ENCODE measurements at places on chromosomes 4 and X. TPM values are rescaled to one million over a fixed set of nuclear protein-coding genes. Genes with fewer than 3 reads are reported as not detected.

- DNase-seq, result peak; percentile 69
These were observed 1.2 kb upstream of the MORF4L2 start for GRCh38 chrX:103687696-103688201.

- DNase-seq, result no peak
These were observed 9.4 kb upstream of the CCNQ start for GRCh38 chrX:153608376-153608775.

GRCh38 chr4:112673686-112674085, 36.7 kb downstream of the LARP7 start:
- DNase-seq, result no peak

DNA sequence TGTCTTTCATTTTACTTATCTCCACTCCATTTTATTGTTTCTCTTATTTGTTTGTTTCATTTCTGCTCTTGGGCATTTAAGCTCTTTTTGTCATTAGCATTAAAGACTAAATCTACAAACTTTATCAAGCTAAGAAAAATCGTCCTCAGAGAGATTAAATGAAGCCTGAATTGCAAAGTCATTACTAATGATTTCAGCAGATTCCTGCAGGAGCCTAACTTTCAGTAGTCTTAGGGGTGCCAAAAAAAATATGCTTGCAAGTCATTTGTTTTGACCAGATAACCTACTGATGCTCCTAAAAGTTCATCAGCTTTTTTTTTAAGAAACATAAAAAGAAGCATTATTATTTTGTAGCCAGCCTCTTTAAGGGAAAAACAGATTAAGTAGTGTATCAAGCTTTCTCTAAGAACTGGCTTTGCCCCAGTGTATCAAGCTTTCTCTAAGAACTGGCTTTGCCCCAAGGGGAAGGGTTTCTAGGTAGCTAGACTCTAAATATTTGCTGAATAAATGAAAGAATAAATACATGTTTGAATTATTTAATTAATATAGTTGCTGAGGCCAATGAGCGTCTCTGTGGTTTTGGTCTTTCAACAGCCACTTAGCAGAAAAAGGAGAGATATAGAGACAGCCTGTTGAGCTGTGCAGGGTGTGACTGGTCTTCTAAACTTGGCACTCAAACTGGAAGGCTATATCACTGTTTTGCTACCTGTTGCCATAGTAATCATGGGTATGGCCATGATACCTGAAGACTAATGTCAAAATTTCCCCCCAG, 174.2 kb downstream of the BTC start:
- no peak for DNase-seq

- DNase-seq, result no peak
These were observed 200.0 kb downstream of the TBCK start for GRCh38 chr4:106116025-106116424.

DNA sequence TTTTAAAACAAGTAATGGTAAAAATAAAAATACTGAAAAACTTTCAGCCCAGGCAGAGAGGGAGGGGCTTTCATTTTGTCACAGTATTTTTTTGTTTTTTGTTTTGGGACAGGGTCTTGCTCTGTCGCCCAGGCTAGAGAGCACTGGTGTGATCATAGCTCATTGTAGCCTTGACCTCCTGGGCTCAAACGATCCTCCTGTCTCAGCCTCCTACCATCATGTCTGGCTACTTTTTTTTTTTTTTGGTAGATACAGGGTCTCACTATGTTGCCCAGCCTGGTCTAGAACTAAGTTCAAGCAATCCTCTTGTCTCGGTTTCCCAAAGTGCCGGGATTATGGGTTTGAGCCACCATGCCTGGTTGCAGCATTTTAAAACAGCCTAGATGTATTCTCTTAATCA, 40.8 kb upstream of the FAT1 start:
- no peak for DNase-seq

DNA sequence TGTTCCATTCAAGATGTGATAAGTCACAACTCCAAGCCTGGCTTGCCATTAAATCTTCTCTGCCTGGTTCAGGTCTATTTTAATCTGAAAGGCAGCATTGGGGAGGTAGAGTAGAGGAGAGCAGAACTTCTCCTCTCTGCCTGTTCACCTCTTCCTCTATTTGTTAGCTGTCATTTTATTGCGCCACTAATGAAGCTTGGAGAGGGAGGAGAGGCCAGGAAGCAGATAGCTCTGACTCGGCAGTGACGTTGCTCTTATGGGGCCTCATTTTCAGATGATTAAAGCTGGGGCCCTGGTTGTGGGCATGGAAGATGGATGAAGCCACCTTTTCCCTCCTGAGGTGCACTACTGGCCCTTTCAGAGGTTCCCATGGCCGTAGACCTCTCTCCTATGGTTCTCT, 207.3 kb downstream of the MID1IP1 start:
- no peak for DNase-seq

- no peak for DNase-seq
These were observed 696.2 kb downstream of the TRAM1L1 start for GRCh38 chr4:116389139-116389538.

GRCh38 chrX:66633541-66633940, 5.3 kb downstream of the EDA2R start:
- peak; percentile 6 for DNase-seq

DNA sequence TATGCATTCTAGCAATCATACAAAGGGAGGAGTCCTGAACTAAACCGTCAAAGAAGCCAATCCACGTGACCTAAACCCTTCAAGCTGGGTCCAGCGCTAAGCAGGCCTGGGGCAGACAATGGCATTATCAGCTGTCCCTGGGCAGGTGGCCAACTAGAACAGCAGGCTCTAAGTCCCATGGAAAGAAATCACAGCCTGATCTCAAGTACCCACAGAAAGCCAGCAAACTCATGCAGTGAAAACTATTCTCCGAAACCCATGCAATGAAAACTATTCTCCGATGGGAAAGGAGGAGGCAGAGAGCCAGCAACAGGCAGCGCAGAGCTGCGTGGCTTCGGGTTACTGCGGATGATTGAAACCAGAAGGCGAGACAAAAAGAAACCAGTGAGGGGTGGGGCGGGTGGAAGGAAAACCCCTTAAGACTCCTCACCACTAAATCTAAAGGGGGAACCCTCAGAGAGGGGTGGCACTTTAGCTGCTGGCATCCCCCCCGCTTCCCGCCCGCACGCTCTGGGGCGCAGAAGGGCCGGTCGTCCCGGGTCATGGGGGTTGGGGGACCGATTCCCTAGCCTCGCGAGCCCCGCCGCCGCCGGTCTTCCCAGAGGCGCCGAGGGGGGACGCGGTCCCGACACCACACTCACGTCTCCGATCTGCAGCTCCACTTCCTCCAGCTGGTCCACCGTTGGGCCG, 567 bp downstream of the C4orf46 start:
- DNase-seq, result peak; percentile 68

GRCh38 chr4:162847945-162848549, 318.6 kb downstream of the NAF1 start:
- no peak for DNase-seq

GRCh38 chrX:96692454-96692853, 7.8 kb downstream of the DIAPH2 start:
- no peak for DNase-seq

- no peak for DNase-seq
These were observed 37.0 kb downstream of the SH2D1A start for GRCh38 chrX:124383354-124383753.

DNA sequence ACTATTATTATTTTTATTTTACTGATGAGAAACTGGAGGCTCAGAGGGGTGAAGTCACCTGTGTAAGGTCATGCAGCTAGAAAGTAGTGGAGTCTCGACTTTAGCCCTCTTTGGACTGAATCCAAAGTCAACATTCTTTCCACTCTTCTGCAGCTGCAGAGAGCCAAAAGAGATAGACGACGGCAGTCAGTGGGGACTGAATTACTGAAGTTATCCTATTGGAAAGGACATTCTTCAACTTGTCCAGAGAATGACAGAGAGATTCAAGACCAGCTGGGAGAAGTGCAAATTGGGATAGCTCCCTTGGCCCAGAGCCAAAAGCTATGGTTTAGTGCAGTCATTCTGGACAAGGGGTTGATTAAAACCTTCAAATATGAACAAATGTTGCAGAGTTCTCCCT, 42.5 kb downstream of the VGLL1 start:
- DNase-seq, result peak; percentile 10

DNA sequence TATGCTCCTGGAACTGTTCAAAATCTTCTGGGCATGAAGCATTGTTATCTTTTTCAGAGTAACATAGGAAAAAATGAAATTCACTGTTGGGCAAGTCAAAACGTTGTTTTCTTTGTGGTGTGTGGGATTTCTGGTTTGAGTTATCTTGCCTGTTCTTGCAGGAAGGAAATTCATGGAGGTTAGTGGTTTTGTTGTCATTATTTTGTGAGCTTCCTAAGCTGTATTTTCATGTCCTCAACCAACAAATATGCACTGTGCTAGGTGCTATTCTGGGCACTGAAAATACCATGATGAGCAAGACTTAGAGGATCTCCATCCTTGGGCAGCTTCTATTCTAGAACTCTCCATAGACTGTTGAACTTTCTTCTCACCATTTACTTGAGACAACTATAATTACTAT, 16.9 kb downstream of the SPINK2 start:
- peak; percentile 8 for DNase-seq

- peak; percentile 2 for DNase-seq
These were observed 11.6 kb upstream of the ING2 start for GRCh38 chr4:183493246-183493645.

DNA sequence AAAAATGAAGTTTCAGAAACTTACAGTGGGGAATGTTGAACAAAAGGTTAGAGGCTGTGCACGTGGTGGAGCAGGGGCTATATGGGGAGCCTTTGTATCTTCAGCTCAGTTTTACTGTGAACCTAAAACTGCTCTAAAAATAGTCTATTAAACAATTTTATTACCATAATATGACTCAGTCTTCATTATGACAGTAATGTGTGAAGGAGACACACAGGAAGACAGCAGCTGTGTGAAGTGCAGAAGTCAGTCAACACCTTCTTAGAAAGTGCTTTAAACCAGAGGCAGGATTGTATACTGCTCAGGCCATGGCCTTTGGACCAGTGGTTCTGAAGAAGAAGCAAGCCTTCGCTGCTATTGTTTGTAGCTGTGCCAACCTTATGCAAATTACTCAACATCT, 89.7 kb downstream of the ARHGAP10 start:
- DNase-seq, result no peak

GRCh38 chr4:105453550-105454205, 20.2 kb downstream of the PPA2 start:
- no peak for DNase-seq

DNA sequence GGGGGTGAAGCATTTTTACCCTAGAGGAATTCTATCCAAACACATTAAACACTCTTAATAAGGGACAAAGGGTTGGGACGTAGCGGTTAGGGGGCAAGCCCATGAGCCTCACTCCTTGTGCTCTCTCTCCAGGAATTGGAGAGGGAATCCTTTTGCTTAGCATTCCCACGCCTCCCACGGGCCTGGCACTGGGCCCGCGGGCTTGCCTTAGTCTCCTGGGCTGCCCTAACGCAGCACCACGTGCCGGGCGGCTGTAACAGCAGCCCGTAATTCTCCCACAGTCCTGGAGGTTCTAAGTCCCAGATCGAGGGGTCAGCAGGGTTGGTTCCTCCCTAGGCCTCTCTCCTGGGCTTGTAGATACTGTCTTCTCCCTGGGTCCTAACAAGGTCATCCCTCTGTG, 67.5 kb downstream of the TBL1X start:
- no peak for DNase-seq

Gene L1CAM
- total RNA-seq, result 7.4 TPM

Gene PCDH7
- 0.45 TPM for total RNA-seq

Gene HPSE
- total RNA-seq, result 2.1 TPM

Gene SPANXN2
- not detected for total RNA-seq

Gene TCEAL7
- total RNA-seq, result 6.5 TPM

Gene RIBC1
- total RNA-seq, result 0.27 TPM

Gene APOOL
- 11.1 TPM for total RNA-seq

Gene F9
- not detected for total RNA-seq

Gene SAGE1
- not detected for total RNA-seq

Gene ZNF711
- 6.3 TPM for total RNA-seq

Gene SULT1B1
- 0.74 TPM for total RNA-seq

Data from Daoy (cell line).